ENCODE measurements at places on chromosomes 1 and 21. TPM values are rescaled to one million over a fixed set of nuclear protein-coding genes. Genes with fewer than 3 reads are reported as not detected.

DNA sequence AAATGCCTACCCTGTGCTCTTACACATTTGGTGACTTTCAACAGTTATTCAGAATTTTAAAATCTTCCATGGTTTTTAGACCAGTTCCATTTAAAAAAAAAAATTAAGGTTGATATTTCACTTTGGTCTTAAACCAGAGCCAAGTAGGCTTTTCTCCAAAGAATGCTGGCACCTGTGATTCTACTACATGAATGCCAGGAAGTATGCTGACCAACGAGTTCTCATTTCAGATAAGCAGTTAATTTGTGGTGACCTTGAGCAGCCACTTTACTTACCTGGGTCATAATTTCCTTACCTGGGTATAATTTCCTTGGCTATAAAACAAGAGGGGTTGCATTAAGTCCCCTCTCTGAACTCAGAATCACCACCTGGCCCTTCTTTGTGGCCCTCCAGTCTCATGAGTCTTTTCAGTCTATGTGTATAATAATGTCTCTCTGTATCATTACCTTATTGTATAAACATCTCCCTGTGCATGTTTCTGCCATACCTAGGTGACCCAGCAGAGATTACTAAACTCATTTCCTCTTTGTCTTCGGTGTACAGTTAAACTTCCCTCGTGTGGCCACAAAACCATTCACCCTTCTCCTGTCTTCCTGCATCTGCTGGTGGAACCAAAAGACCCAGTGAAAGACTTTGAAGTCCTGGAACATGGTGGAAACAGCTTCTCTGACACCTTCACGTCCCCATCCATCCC is 139.1 kb upstream of the DPT start:
- DNase-seq = no peak

DNA sequence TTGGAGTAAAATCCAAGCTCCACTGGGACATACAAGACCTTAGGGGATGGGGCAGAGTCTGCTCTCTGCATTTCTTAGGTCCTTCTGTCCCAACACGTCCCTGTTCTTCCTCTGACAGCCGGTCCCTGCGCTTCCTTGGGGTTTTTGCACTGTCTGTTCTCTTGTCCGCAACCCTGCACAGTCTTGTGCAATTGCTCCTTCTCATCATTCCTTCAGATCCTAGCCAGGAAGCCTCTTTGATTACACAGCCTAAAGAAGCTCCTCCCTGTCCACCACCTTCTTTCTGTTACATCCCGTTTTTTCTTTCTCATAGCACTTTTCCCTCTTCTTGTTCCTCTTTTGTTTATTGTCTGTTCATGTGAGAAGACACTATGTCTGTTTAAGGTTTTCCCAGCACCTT is 19.9 kb downstream of the ACOT11 start:
- DNase-seq = no peak

DNA sequence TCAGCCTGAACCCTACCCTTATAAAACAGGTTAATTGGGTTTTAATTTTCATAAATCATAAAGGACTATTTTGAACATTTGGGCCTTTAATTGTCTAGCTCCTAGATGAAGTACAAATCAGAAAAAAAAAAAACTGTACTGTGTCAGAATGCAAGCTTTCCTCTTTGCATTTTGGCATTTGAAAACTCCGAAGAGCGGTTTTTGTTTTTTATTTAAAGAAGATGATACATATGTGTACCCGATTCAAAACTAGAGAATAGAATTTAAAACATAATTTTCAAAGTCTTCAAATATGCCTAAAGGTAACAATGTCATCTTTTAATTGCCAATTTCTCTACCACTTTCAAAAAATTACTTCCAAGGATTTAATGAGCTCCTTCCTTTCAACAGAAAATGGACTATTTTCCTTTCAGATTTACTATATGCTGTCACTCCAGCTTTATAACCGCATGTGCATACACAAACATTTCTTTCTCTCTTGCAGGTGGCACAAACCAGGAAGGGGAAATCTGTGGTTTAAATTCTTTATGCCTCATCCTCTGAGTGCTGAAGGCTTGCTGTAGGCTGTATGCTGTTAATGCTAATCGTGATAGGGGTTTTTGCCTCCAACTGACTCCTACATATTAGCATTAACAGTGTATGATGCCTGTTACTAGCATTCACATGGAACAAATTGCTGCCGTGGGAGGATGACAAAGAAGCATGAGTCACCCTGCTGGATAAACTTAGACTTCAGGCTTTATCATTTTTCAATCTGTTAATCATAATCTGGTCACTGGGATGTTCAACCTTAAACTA is 33.7 kb downstream of the MRPL39 start:
- DNase-seq = no peak

DNA sequence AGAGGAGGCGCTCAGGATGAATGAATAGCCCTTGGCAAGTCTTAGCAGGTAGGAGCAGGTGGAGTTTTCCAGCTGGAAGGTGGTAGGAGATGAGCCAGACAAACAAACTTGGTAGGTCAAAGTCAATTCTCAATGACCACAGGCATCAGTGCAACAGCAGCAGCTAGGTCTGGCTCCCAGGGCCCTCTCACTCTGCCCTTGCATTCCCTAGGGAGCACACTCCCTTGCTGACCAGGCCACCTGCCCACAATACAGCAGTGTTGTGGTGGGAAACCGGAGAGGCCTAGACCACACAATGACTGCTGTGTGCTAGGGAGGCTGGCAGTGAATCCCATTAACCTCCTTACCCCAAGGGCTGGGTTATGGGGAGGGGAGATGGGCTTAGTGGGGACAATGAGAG is 13.0 kb upstream of the PAQR6 start:
- no peak for DNase-seq

DNA sequence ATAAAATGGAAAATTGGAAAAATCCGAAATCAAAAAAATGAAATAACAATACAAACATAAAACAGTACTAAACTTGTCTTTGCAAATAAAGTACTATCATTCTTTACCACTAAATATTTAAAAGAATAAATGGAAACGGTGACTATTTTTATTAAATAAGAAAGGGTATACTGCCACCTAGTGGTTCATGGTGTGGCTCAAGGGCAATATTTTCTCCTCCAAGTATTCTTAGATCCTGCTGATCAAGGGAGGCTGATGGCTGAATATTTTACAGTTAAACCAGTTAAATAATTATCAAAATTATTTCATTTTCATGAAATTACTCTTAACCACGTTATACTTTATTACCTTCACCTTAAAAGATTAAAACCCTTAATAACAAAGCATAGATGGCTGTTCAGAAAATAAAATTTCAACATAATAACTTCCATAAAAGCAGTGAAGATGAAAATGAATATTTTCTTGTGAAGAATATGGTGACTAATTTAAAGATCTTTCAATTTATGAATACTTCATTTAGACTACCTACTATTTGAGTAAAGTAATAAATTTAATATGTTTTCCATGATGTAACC is 1793.9 kb downstream of the NCAM2 start:
- peak; percentile 66 for DNase-seq

GRCh38 chr1:3417082-3417739 is 37.3 kb upstream of the ARHGEF16 start:
- no peak for DNase-seq

- no peak for DNase-seq
Measured at GRCh38 chr1:117120774-117121588, 568 bp downstream of the TRIM45 start.

GRCh38 chr1:84376000-84376910 is 22.0 kb upstream of the DNASE2B start:
- no peak for DNase-seq

- DNase-seq = no peak
Measured at GRCh38 chr1:156899956-156900718, 6.6 kb downstream of the PEAR1 start.

- DNase-seq = no peak
Measured at GRCh38 chr21:35945089-35945671, 115.1 kb downstream of the SETD4 start.

- DNase-seq = no peak
Measured at GRCh38 chr1:202276920-202277319, 64.8 kb downstream of the UBE2T start.

GRCh38 chr1:10819198-10819901 is 22.9 kb upstream of the CASZ1 start:
- DNase-seq = no peak

DNA sequence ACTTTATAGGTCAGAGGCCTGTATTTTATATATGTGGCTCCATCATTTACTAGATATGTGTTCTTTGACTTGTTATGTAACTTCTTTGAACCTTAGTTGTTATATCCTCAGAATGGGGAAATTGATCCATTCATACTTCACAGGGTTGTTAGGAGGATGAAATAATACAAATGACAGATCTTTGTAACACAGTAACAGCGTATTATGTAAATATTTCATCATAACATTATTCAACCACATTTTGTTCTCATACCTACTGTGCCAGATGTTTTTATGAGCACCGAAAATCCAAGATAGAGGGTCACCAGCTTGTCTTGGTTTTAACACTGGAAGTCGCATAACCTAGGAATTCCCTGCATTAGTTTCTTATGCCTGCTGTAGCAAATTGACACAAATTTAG is 3.3 kb downstream of the SUCO start:
- DNase-seq = no peak

DNA sequence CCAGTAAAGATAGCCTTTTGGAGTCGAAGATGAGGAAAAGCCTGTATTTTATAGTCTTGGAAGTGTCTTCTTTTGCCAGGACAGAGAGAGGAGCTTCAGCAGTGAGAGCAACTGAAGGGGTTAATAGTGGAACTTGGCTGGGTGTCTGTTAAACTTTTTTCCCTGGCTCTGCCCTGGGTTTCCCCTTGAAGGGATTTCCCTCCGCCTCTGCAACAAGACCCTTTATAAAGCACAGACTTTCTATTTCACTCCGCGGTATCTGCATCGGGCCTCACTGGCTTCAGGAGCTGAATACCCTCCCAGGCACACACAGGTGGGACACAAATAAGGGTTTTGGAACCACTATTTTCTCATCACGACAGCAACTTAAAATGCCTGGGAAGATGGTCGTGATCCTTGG is at the start of gene VCAM1:
VCAM1 (plus strand) TSS at position 253 of the 400 bp plus-strand sequence; CDS start at position 372, 119 bp downstream.
- DNase-seq = peak; percentile 61

DNA sequence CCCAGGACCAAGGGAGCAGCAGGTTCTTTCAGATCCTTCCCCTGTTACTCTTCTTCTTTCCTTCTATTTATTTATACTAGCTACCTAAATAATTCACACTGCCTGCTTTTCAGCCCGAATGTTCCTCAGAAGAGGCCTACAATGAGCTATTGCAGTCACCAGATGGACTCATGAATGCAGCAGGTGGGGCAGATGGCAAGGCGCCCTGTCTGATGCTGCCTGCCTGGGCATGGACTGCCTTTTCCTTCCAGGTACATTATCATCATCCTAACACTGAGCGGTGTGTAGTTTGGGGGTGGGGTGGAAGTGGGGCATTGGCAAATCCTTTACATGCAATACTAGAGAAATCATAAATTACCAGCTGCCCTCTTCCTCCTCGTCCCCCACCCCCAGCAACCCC is 17.6 kb downstream of the ESRRG start:
- no peak for DNase-seq

DNA sequence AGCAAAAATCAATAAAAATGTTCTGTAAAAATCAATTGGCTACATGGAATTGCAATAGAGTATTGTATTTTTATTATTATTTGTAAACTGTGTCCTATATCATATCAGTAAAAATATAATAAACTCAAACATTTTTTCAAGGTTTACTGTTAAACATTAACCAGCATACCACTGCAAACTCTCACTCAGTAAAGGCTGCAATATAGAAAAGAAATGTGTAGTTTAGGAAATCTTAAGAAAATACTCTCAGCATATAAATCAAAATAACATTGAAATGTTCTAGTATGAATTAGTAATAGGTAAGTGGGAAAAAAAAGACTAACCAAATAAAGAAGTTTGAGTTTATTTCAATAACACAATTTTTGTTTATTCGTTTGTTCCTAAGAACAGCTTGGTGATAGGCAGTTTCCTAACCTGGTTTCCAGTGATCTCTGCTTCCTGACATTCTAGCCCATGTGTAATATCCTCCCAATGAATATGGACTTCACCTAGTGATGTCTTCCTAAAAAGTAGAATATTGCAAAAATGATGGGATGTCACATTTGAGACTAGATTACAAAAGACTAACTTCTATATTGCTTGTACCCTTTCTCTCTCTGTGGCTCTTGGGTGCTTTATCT is 870.1 kb downstream of the BRINP3 start:
- DNase-seq = no peak

- no peak for DNase-seq
Measured at GRCh38 chr1:172646653-172647052, 12.2 kb upstream of the FASLG start.

GRCh38 chr1:175277783-175278733 is 85.5 kb upstream of the KIAA0040 start:
- no peak for DNase-seq

- DNase-seq = no peak
Measured at GRCh38 chr1:27503033-27503432, 13.1 kb upstream of the WASF2 start.

GRCh38 chr1:172219966-172220365 is 200.5 kb upstream of the C1orf105 start:
- DNase-seq = no peak

- DNase-seq = no peak
Measured at GRCh38 chr1:180588121-180588520, 29.4 kb downstream of the OVAAL start.

GRCh38 chr1:16043521-16043920 is at the start of gene CLCNKB:
TSS of gene CLCNKB (plus strand) at chr1:16043782. CDS start at chr1:16044493, 711 bp downstream.
- no peak for DNase-seq

DNA sequence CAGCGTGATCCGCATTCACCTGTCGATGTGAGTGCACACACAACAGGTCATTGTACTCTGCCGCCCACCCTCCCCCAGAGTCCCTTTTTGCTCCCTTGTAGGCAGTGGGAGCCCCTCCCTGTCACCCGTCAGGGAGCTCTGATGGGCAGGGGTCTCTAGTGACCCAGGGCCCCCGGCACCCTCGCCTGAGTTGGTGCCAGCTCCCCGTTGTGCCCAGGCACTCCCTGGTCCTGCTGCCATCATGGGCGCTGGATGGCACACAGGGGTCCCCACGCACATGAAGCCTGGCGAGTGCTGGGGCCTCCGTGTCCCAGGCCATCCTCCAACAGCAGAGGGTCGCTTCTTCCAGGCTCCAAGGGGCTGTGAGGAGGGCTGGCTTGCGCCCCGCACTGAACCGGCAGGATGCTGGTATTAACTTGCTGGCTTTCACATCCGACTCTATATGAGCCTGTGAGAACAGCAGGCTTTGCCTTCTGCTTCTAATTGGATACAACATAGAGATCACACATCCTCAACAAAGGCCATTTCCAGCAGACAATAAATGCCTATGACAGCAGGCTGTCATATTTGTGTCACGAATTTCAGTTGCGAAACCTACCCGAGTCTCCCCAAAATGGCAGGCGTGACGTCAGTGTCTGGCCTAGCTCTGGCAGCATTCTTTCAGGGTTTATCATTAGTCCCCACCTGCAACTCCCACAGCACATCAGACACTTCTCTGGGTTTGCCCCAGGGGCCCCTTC is 35.4 kb downstream of the KIAA1614 start:
- no peak for DNase-seq

The PTPRC gene
- 10.4 TPM for polyA plus RNA-seq

The RGSL1 gene
- polyA plus RNA-seq = not detected

The HES3 gene
- polyA plus RNA-seq = not detected

The DIO1 gene
- polyA plus RNA-seq = not detected

The BCL2L15 gene
- polyA plus RNA-seq = not detected

The ODF2L gene
- 23.6 TPM for polyA plus RNA-seq

The F11R gene
- 15.9 TPM for polyA plus RNA-seq

The TFF3 gene
- polyA plus RNA-seq = 2.0 TPM

The PTPRF gene
- polyA plus RNA-seq = 92.2 TPM

The NEXN gene
- polyA plus RNA-seq = 531 TPM

The SFN gene
- polyA plus RNA-seq = 0.19 TPM

The AIM2 gene
- not detected for polyA plus RNA-seq

The GUCA2A gene
- not detected for polyA plus RNA-seq

The DYNLT5 gene
- polyA plus RNA-seq = 6.6 TPM

The S100A14 gene
- 1.1 TPM for polyA plus RNA-seq

The CASQ2 gene
- 505 TPM for polyA plus RNA-seq

The JUN gene
- 276 TPM for polyA plus RNA-seq

The GOLT1A gene
- not detected for polyA plus RNA-seq

Data from muscle of arm (tissue), 14 donors.